Metanephros (tissue), 2 donors: ENCODE measurements at places on chromosomes 7 and 10. TPM values are rescaled to one million over a fixed set of nuclear protein-coding genes. Genes with fewer than 3 reads are reported as not detected.

Gene NPC1L1
- total RNA-seq: 1.2 TPM

Gene PHYHIPL
- total RNA-seq: 8.6 TPM

Gene FRMPD2
- total RNA-seq: 0.76 TPM

Gene ENKUR
- 1.3 TPM for total RNA-seq

Gene WDFY4
- 6.4 TPM for total RNA-seq

Gene CYP2C19
- total RNA-seq: 0.18 TPM

Gene GBX1
- total RNA-seq: 0.64 TPM

Gene ACBD7
- total RNA-seq: 5.1 TPM

Gene GOT1
- 43.4 TPM for total RNA-seq

Gene SLC18A2
- 2.0 TPM for total RNA-seq

Gene IPMK
- 7.0 TPM for total RNA-seq

Gene TAC1
- total RNA-seq: 1.1 TPM

Gene PIP
- total RNA-seq: not detected

Gene WAC
- 126 TPM for total RNA-seq

Gene FGF8
- 5.8 TPM for total RNA-seq

Gene ZWINT
- 26.0 TPM for total RNA-seq

Gene CALML3
- total RNA-seq: not detected

Gene TMEM176B
- 69.6 TPM for total RNA-seq

Gene CTAGE4
- 5.3 TPM for total RNA-seq

Gene CLRN3
- 6.5 TPM for total RNA-seq

Gene LRGUK
- total RNA-seq: 4.7 TPM

Gene PCLO
- total RNA-seq: 7.2 TPM

Gene OR2A12
- not detected for total RNA-seq
